ENCODE measurements at places on chromosomes 1 and 21.

GRCh38 chr1:9823693-9823942, 147 bp downstream of the CLSTN1 start:
- no peak for DNase-seq

- DNase-seq, result no peak
These were observed 28.6 kb downstream of the GFI1 start for GRCh38 chr1:92458146-92458545.

- peak; percentile 33 for DNase-seq
These were observed 384.9 kb downstream of the HLX start for GRCh38 chr1:221263831-221264767.

GRCh38 chr1:12359359-12360133, 129.7 kb downstream of the VPS13D start:
- DNase-seq, result no peak

- DNase-seq, result no peak
These were observed 10.1 kb downstream of the MEF2D start for GRCh38 chr1:156490401-156491032.

- DNase-seq, result no peak
These were observed 351.2 kb downstream of the MATN1 start for GRCh38 chr1:30371888-30372791.

DNA sequence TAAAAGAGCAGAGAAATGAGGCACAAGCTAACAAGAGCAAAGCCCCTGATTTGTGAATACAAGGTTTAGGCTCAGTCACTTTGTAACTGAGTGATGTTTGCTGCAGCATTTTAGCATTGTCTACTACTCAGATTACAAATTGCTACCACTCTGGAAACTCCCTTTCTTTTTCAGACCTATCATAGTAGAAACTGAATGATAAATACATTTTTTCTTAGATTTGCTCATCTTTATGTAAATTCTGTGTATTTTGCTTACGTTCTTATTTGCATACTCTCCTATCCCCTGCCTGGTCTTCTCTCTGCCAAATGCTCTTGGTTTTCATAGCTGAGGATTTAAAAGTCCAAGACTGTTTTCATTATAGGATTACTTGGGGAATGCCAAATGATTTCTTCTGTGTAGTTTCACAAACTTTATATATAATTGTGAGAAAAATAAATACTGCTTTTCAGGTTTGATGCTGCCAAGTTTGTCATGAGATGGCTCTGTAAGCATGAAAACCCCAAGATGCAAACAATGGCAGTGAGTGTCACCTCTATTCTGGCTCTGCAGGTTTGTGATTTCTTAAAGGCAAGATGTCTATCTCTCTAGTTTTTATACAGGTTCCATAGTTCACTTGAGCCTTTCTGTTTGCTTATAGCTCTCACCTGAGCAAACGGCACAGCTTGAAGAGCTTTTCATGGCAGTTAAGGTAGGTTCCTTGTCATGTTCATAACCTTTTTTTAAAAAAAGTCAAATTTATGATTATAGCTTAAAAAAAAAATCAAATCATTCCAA, 24.7 kb downstream of the ZYG11A start:
- DNase-seq, result no peak

DNA sequence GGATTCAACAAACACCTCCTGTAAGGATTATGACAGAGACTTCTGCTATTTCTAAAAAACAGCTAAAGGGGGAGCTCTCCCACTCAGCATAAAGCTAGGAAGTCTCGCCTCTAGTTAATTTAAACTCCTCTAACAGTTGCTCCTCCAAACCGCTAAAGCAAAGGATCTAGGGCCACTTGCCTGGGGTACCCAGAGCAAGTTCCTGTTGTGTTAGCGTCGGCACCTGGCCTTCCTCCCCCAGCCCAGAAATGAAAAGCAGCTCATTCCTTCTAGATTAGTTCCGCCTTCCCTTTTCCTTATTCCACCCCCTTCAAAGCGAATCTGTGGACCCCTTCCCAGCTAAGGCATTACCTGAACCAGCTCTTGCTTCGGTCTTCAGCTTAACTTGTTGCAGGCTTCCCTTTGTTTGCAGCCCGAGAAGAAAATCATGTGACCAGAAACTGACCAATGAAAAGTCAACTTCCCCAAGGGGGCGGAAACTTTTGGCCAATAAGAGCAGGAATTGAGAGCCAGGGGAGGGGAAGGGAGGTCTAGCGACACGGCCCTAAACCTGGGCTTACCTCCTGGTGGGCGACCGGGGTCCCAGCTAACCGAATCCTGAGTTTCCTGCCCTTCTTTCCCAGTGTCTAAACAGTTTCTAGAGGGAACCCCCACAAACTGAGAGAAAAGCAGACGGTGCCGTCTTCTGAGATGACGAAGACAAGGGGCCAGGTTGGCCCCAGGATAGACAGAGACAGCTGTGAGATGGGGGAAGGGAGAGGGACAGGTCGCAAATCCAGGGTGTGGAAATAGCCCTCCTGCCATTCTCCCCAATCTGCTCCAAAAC, at the start of gene PBXIP1:
TSS of gene PBXIP1 (minus strand) at position 382 of the 826 bp plus-strand sequence. CDS start 2,378 bp downstream, outside the sequence.
- DNase-seq, result peak; percentile 97

GRCh38 chr1:86750076-86750475, 45.7 kb downstream of the SH3GLB1 start:
- DNase-seq, result no peak

DNA sequence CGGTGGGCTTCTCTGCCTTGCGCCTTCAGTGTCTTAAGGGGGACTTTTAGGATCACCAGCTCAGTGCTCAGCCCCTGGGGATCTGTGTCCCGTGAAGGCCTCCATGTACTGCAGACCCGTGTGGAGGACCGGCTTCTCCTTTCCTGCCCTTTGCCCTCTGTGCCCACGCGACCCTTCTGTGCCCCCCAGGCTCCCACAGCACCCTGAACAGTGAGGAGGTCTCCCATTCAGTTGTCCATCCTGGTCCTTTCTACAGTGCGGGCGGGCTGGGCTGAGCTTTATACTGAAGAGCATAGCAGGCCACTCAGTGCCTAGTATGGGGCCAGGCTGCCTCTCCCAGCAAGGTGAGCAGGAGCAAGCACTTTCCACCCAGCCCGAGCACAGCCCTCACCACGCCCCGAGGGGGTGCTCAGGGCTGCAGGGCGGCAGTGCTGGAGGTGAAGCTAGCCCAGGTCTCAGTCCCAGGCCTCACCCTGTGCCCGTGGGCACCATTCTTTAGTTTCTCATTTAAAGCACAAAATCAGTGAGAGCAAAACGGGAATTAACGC, 7.6 kb upstream of the TFF1 start:
- no peak for DNase-seq

DNA sequence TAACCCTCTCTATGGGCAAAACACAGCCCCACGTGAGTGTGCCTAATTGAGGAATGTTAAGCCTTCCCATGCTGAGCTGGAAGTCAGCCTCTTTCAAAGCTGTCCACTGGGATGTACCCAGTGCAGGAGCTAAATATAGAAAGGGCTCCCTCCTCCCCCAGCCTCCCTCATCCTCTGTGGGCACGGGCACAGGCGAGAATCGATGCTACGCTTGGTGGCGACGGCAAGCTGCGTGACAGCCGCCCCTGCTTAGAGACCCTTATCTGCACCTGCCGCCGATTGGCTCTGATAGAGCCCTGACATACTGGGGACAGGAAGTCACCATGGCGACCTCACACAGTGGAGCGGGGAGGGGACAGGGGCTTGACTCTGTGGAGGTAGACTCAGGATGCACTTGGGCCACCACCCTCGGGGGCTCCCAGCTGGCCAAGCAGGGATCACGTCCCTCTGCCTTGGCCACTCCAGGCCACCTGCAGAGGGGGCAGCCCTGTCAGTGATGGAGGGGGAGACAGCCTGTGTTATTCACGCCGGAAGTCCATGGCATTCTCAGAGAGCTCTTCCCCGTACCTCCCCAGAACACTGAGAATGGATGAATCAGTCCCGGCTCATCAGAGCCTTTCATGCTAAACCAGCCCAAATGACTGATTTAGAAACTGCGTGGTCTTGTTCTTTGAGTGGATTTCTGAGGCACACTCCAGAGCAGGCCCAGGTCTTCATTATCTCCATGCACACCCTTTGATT, 84.8 kb downstream of the KCND3 start:
- peak; percentile 53 for DNase-seq

- no peak for DNase-seq
These were observed 34.8 kb downstream of the CCDC18 start for GRCh38 chr1:93215322-93215721.
